GM23248 (cell line): ENCODE measurements at places on chromosomes 5 and 9. TPM values are rescaled to one million over a fixed set of nuclear protein-coding genes. Genes with fewer than 3 reads are reported as not detected.

GRCh38 chr5:138775034-138775433 is 21.8 kb downstream of the CTNNA1 start:
- no peak for DNase-seq

MYOZ3 gene
- 0.13 and 0.32 TPM in 2 replicates for total RNA-seq

IL6ST gene
- 186 and 197 TPM in 2 replicates for total RNA-seq

DNA sequence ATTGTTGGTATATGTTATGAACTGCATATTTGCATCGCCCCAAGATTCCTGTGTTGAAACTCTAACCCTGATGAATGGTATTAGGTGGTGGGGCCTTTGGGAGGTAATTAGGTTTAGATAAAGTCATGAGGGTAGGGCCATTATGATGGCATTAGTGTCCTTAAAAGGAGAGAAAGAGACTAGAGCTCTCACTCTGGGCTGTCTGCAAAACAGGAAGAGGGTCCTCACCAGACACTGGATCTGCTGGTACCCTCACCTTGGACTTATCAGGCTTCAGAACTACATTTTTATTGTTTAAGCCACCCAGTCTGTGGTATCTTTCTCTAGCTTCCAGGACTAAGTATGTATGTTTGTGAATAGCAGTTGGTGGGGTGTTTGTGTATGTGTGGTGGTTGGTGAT is 68.9 kb downstream of the MACIR start:
- DNase-seq: no peak

CNTRL gene
- 6.3 and 7.3 TPM in 2 replicates for total RNA-seq
